ENCODE measurements at places on chromosomes 1 and 21. TPM values are rescaled to one million over a fixed set of nuclear protein-coding genes. Genes with fewer than 3 reads are reported as not detected.

Gene BNIPL
- 0.32 TPM for total RNA-seq

Gene BACE2
- total RNA-seq = 12.7 TPM

Gene HFM1
- total RNA-seq = 1.3 TPM

Gene IFNLR1
- total RNA-seq = 3.7 TPM

Gene TSTD1
- total RNA-seq = 15.4 TPM

Gene SCAMP3
- total RNA-seq = 62.7 TPM

Gene ETV3L
- total RNA-seq = not detected

Gene KRTAP21-2
- total RNA-seq = not detected

Gene NGF
- 3.2 TPM for total RNA-seq

Gene TBX19
- total RNA-seq = 0.55 TPM

Gene TRAPPC10
- 17.5 TPM for total RNA-seq

Gene DBT
- 36.2 TPM for total RNA-seq

Gene FALEC
- total RNA-seq = not detected

Gene ARPC5
- 36.4 TPM for total RNA-seq

Gene KIF21B
- 0.45 TPM for total RNA-seq

Gene JTB
- total RNA-seq = 80.7 TPM

Gene CACNA1S
- total RNA-seq = not detected
